Choroid plexus epithelial cell (primary cell): ENCODE measurements at places on chromosomes 1 and 21.

DNA sequence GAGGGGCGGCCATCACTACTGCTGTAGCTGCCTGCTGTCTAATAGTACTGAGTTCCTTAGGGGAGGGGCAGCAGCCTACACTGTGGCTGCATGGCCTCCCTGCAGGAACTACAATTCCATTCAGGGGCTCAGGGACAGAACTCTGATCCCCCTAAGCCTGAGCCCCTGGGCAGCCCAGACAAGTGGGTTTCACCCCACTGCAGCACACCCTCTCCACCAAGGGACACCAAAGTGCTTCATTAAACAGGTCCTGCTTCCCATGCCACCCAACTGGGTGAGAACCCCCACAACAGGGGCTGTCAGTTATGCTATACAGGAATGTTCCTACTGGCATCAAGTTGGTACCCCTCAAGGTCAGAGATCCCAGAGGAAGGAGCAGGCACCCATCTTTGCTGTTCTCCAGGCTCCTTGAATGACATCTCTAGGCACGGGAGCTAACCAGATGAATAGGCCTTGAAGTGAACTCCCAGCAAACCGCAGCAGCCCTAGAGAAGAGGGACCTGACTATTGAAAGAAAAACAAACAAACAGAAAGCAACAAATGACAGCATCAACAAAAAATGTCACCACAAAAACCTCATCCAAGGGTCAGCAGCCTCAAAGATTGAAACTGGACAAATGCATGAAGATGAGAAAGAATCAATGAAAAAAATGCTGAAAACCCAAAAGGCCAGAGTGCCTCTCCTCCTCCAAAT is 437.4 kb downstream of the NUF2 start:
- DNase-seq, result no peak

DNA sequence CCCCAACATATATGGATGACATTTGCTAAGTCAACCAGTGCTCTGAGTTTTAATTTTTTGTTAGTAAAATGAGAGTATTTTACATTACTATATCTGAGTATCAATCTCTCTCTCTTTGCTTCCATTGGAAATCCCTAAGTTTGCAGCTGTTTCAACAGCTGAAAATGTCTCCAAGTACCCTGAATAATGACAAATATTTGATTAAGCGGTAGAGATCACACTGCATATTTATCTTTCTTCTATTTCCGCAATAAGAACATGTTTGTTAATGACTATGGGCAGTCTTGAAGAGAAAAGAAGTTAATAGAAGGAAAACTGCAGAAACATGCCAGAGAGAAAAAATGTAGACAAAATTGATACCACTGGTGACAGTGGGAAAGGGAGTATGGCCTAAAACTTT is 1117.5 kb downstream of the NCAM2 start:
- DNase-seq, result no peak

DNA sequence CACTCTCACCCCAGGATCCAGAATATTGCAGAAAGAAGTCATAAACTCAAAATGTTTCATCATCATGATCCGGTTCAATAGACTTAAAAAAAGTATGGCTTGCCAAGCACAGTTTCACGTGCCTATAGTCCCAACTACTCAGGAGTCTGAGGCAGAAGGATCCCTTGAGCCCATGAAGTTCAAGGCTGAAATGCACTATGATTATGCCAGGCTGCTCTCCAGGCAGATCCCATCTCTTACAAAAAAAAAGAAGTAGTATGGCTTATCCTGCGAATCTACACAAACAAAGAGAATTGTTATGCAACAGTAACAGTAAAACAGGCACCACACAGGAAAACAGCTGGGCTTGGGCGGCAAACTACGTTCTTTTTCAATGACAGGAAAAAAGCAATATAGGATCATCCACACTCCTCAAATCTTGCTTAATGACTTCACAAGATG is 76.2 kb downstream of the EIF4G3 start:
- peak; percentile 63 for DNase-seq

DNA sequence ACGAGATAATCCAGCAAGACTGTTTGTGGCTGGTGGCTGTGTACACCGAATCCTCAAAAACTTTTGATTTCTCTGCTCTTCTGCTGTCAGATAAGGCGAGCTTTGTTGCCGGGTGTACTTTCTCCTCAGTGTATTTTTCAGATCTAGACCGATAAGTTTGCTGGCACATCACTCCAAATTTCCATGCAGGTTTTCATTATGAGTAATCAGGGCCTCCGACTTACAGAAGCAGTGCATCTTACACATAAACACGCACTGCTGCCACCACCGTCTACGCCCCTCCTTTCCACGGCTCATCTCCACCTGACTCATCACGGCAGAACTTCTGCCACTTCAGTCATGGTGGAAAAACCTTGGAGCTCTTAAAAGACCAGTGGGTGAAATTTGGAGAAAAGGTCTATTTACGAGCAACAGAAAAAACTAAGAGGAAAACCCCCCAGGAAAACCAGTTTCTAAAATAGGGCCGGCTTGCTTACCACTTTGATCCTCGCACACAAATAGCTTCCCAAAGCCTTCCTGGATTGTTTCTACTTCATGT is 7.7 kb downstream of the ZBTB21 start:
- DNase-seq, result peak; percentile 85

DNA sequence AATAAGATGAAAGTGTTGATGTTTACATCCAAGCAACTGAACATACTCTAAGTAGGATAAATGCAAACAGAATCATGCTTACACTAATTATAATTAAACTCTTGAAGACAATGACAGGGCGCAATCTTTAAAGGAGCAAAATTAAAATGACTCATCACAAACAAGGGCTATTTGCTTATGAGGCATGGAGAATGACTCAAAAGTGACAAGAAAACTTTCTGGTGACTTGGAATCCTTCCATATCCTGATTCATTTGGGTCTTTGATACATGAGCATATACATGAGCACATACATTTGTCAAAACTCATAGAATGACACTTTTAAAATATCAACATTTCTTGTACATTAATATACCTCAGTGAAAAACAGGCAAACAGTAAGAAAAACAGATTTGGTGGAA is 1632.3 kb downstream of the KCNT2 start:
- DNase-seq, result no peak

DNA sequence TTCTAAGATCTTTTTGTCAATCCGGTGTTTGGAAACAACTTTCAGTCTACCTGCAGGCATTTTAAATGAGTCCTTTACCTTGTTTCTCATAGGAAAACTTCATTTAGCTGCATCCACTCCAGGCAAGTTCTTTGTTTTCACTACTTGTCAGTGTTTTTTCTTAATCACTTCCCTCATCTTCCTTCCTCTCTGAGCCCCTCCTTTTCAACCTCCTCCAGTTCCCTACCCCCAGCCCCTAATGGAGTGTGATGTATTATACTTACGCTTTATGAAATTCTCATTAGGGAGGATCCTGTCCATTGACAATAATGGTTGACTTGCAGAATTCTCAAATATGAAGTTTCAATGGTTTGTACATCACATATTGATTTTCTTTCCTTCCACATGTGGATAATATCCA is 62.5 kb upstream of the BACH1 start:
- DNase-seq, result no peak

DNA sequence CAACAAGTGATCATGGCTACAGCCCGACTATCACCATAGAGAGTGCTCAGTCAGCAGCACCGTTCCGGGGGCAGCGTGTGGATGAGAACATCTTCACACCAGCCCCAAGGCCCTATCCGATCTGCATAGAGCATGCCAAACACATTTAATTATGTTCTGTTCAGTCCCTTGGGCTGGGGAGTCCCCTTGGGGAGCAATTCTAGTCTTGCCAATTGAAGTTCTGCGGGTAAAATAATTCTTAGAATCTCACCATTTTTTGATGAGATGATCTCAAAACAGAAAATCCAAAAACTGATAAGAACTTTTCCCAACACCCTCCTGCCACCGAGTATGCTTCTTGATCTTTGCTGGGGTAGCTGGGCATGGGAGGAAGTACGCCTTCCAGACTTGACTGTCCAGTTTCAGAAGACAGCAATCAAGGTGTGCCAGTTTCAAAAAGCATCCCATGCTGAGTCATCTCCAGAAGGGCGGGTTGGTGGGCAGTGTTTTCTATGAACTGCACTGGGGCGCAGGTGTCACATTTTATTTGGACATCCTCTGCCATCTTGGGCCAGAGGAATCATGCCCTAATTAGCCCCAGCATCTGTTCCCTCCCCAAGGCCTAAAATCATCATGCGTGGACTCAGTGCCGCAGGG is 20.8 kb upstream of the PTPRF start:
- no peak for DNase-seq

GRCh38 chr1:204744107-204744779 is 58.7 kb upstream of the LRRN2 start:
- no peak for DNase-seq

DNA sequence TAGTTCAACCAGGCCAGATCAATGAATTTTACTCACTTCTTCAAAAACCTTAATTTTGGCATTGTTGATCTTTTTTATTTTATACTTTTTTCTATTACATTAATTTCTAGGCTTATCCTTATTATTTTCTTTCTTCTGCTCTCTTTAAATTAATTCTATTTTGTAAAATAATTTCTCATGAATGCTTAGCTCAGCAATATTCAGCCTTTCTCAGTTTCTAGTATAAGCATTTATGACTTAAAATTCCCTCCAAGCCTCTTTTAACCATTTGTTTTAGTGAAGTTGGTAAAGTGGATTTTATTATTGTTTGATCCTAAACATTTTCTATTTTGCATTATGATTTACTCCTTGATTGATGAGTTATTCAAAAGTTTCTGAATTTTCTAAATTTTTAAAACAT is 20.6 kb upstream of the SAMD13 start:
- no peak for DNase-seq

- DNase-seq, result no peak
Measured at GRCh38 chr21:33021150-33021549, 4.6 kb upstream of the OLIG2 start.

GRCh38 chr21:31798842-31799704 is 67.2 kb upstream of the SCAF4 start:
- no peak for DNase-seq

DNA sequence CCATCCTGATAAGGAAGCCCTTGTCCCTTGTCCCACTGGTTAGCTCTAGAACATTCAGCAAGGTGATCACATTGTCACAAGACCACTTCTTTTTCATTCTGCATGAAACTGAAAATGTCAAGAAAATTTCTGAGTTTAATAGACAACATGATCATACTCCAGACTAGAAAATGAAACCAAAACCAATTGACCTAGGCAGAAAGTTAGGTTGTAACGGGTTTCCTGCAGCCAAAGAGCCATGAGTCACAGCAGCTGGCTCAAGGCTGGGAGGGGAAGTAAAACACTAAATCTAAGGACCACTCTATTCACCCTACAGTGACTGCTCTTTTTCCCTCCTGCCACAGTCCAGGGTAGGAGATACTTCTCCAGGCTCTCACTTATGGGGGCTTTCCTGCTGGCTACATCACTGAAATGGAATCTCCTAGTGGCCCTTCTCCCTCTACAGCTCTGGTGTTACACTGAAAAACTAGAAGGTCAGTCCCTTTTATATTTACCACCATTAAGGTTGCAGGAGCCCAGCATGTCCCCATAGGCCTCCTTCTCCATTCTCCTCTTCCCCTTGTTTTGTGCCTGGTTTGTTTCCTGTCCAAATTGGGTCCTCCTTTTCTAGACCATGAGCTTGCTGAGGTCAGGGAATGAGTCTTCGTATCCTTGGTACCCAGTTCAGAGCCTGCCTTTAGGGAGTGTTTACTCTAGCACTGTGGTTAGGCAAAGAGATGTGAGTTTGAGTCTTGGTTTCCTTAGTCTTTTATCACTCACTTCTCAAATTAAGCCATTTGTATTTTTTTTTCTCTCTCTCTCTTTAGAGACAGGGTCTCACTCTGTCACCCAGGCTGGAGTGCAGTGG is 236.5 kb upstream of the JUN start:
- peak; percentile 86 for DNase-seq

- DNase-seq, result no peak
Measured at GRCh38 chr1:173126421-173126820, 75.7 kb upstream of the TNFSF18 start.

DNA sequence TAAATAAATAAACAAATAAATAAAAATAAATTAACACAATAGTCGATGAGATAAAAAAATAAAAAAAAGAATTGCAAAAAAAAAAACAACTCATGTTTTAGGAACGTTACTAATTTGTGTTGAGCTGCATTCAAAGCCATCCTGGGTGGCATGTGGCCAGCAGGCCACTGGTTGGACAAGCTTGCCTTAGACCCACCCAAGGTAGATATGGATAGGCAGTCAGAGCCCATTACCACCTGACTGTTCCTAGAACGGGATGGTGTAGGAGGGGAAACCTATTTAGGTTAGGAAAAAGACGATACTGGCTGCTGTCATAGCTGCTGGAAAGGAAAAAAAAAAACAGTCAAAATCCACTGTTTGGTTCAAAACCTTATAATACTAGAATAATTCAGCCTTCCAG is 40.8 kb downstream of the HTR6 start:
- DNase-seq, result no peak

DNA sequence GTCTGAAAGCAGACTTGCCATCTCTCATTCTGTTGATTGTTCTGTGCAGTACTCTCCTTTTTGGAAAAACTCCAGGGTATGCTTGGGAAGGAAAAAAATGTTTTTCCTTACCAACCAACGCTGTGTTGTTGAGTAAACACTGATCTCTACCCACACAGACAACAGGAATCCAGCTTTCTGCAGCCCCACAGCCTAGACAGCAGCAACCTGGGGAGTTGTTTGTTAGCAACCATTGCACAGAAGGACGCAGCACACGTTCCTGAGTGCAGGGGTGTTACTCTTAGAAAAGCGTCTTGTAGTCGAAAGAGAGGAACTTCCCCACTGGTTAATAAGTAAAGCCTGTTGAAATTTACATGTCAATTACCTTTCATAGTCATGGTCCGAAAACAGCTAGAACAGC is 56.6 kb downstream of the SMYD2 start:
- peak; percentile 84 for DNase-seq

- peak; percentile 81 for DNase-seq
Measured at GRCh38 chr1:64539781-64540218, 69.9 kb downstream of the CACHD1 start.

DNA sequence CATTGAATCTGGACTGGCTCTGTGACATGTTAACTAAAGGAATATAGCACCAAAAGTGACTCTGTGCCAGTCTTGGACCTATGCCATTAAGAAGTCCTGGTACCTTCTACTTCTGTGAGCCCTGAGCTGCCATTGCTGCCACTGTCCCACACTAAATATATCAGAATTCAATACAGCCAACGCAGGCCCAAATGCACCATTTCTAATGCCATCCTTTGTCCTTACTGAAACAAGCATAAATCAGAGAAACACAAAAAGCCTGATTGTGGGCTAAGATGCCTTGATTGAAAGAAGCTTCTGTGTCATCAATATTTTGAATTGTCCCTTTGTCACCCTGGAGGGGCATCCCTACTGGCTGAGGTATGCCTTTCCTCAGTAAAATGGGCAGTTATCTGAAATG is 66.9 kb upstream of the NEK2 start:
- DNase-seq, result no peak

- DNase-seq, result no peak
Measured at GRCh38 chr1:58841455-58841854, 57.6 kb upstream of the JUN start.

- no peak for DNase-seq
Measured at GRCh38 chr1:53400761-53401674, 58.2 kb upstream of the DMRTB1 start.
